ENCODE measurements at places on chromosomes 13 and 19. TPM values are rescaled to one million over a fixed set of nuclear protein-coding genes. Genes with fewer than 3 reads are reported as not detected.

ZNF99 gene
- not detected for total RNA-seq

DAND5 gene
- total RNA-seq, result not detected

MTRF1 gene
- 13.3 TPM for total RNA-seq

- H3K27ac ChIP-seq, result no peak overlapping the region
- H3K27me3 ChIP-seq, result no peaks in the 10 kb centered on the region
- H3K36me3 ChIP-seq, result peaks cover 4% of the 10 kb centered on the region
Measured at GRCh38 chr13:48491423-48492095, 41.3 kb downstream of the RCBTB2 start.

GRCh38 chr13:34035676-34036325 lies 217.9 kb downstream of the RFC3 start:
- peaks cover 28% of the 10 kb centered on the region for H3K4me1 ChIP-seq
- H3K27ac ChIP-seq, result peak overlapping the region; percentile 17
- H3K27me3 ChIP-seq, result no peaks in the 10 kb centered on the region
- H3K4me3 ChIP-seq, result no peak overlapping the region
- peak; percentile 37 for DNase-seq
- H3K36me3 ChIP-seq, result no peaks in the 10 kb centered on the region

DNA sequence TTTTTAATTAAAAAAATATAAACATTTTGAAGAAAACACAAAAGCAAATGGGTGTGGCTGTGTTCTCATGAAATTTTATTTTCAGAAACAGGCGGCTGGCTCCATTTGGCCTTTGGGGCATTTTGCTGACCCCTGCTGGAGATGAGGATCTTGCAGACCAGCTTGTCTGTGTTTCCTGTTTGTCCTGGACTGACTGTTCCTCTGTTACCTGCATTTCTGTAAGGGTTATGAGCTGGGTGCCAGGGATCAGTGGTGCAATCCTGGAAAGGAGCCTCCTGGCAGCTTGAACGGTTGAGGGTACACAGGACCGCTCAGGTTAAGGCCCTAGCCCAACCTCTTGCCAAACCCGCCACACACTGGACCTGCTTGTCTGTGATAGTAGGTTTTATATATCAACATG lies 49.9 kb downstream of the ZNF787 start:
- no peaks in the 10 kb centered on the region for H3K27me3 ChIP-seq
- H3K4me1 ChIP-seq, result 0 out of 2 replicates have a peak, but pooled peaks cover 3% of the 10 kb centered on the region
- H3K27ac ChIP-seq, result no peak overlapping the region
- DNase-seq, result no peak

GRCh38 chr13:110291286-110291685 lies 15.7 kb downstream of the COL4A1 start:
- H3K36me3 ChIP-seq, result peaks cover 13% of the 10 kb centered on the region
- DNase-seq, result no peak
- H3K4me1 ChIP-seq, result peaks cover 15% of the 10 kb centered on the region
- H3K27ac ChIP-seq, result no peak overlapping the region
- no peak overlapping the region for H3K4me3 ChIP-seq

Data from SJSA1 (cell line).